Naive thymus-derived CD4-positive, alpha-beta T cell (primary cell): ENCODE measurements at places on chromosomes 1 and 21.

- H3K4me1 ChIP-seq, result no peaks in the 10 kb centered on the region
- no peaks in the 10 kb centered on the region for H3K27me3 ChIP-seq
- no peak overlapping the region for H3K27ac ChIP-seq
- DNase-seq, result no peak
- no peaks in the 10 kb centered on the region for H3K36me3 ChIP-seq
These were observed 2.4 kb upstream of the PRAMEF18 start for GRCh38 chr1:13228343-13228781.

- H3K4me3 ChIP-seq, result no peak overlapping the region
- H3K4me1 ChIP-seq, result peaks cover 4% of the 10 kb centered on the region
- H3K36me3 ChIP-seq, result no peaks in the 10 kb centered on the region
- peaks cover 4% of the 10 kb centered on the region for H3K27me3 ChIP-seq
- peak; percentile 26 for DNase-seq
These were observed 5.7 kb downstream of the GPR88 start for GRCh38 chr1:100543640-100544039.

DNA sequence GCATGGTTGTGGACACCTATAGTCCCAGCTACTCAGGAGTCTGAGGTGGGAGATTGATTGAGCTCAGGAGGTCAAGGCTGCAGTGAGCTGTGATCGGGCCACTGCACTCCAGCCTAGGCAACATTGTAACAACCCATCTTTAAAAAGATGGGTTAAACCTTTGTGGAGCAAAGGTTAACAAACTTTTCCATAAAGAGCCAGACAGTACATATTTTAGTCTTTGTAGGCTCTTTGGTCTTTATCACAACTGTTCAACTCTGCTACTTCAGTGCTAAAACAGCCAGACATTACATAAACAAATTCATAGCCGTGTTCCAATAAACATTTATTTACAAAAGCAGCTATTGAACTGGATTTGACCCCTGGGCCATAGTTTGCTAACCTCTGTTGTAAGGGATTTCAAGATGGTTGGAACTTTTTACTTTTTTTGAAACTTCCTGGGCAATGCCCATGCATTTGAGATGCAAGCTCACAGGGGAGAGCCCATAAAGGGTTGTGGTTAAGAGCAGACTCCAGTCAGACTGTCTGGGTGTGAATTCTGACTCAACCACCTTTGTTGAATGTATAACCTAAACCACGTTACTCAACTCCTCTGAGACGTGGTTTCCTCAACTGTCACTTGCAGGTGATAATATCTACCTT is 10.8 kb downstream of the INAVA start:
- DNase-seq, result no peak
- H3K27ac ChIP-seq, result no peak overlapping the region
- H3K27me3 ChIP-seq, result no peaks in the 10 kb centered on the region
- peaks cover 16% of the 10 kb centered on the region for H3K4me1 ChIP-seq
- H3K36me3 ChIP-seq, result no peaks in the 10 kb centered on the region
- no peak overlapping the region for H3K4me3 ChIP-seq

- no peaks in the 10 kb centered on the region for H3K27me3 ChIP-seq
- no peak for DNase-seq
- H3K36me3 ChIP-seq, result no peaks in the 10 kb centered on the region
These were observed 18.9 kb upstream of the ZNF683 start for GRCh38 chr1:26391450-26391849.
